Activated CD4-positive, alpha-beta T cell treated with anti-CD3 and anti-CD28 coated beads, Interleukin-2, amount 50 U/mL, for 24 hours (primary cell): ENCODE measurements at places on chromosomes 6 and 20.
A peak's percentile ranks its signal among the peaks of the same experiment; 100 is the strongest.

GRCh38 chr6:26029570-26029856 lies 57.7 kb upstream of the HFE start:
- no peak for DNase-seq

DNA sequence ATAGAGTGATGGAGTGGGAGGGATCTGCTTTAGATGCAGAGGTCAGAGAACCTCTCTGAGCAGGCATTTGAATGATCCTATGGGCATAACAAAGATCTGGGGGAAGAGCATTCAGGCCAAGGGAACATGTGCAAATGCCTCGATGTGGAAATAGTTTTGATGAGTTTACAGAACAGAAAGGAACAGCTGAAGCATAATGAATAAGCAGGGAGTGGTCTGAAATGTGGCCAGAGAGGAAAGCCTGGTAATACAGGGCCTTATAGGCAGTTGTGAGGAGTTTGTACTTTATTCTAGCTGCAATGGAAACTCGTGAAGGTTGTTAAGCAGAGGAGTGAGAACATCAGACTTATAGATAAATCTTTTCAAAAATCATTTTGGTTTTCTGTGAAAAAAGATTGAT lies 33.0 kb upstream of the ME1 start:
- DNase-seq = no peak

DNA sequence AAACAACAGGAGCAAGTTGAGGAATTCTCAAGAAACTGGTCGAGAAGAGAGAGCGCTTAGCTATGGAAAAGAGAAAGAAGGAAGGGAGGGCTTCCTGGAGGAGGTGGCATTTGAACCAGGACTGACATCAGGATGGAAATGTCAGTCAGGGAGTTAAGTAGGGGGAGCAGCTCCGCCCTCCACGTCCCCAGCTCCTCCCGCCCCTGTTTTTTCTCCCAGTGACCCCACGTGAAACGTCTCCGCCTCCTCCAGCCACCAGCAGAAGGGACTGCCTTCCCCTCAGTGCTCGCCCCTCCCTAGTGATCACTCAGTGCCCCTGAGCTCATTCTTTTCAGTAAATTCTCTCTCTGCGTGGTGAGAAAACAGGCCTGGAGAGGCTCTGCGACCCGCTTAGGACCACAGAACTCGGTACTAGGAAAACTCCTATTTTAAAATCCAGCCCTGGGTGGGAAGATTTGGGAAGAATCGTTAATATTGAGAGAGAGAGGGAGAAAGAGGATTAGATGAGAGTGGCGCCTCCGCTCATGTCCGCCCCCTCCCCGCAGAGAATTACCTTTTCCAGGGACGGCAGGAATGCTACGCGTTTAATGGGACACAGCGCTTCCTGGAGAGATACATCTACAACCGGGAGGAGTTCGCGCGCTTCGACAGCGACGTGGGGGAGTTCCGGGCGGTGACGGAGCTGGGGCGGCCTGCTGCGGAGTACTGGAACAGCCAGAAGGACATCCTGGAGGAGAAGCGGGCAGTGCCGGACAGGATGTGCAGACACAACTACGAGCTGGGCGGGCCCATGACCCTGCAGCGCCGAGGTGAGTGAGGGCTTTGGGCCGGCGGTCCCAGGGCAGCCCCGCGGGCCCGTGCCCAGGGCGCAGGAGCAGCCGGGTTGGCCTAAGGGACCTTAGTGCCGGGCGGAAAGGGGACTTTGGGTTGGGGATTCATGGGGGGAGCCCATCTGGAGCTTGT lies 4.6 kb downstream of the HLA-DPB1 start:
- no peak for DNase-seq

GRCh38 chr6:95601133-95601532 lies 23.8 kb downstream of the MANEA start:
- DNase-seq = no peak

GRCh38 chr6:13500264-13500663 lies 12.9 kb upstream of the GFOD1 start:
- no peak for DNase-seq

- DNase-seq = no peak
Measured at GRCh38 chr20:63371291-63371865, 10.2 kb upstream of the CHRNA4 start.

DNA sequence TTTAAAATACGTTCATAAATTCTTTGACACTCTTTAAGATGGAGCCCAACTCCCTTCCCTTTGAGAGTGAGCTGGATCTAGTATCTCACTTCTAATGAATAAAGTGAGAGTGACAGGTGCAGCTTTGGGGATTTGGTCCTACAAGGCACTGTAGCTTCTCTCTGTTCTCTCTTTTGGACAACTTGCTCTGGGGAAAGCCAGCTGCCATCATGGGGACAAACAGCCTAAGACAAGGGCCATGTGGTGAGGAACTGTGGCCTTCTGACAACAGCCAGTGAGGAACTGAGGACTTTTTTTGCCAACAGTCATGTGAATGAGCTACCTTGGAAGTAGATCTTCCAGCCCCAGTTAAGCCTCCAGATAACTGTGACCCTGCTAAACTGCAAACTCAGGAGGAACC lies 272.8 kb upstream of the AGPAT4 start:
- no peak for DNase-seq

DNA sequence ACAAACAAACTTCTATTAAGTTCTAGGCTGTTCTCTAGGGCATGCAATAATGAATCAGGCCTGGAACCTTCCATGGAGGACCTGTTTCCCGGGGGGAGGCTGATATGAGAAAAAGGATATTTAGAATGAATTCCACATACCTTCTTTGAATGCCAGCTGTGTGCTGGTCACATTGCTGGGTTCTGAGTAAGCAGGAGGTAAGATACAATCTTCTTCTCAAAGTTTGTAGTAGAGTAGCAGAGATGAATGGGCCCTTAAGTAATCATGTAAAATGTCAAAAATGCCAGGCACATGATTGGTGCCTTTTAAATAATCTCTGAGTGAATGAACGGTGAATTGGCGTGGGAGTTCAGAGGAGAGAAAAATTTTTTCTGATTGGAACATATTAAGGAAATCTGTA lies 47.4 kb downstream of the TGM2 start:
- DNase-seq = no peak

GRCh38 chr20:61370841-61371303 lies 118.8 kb downstream of the CDH4 start:
- no peak for DNase-seq

DNA sequence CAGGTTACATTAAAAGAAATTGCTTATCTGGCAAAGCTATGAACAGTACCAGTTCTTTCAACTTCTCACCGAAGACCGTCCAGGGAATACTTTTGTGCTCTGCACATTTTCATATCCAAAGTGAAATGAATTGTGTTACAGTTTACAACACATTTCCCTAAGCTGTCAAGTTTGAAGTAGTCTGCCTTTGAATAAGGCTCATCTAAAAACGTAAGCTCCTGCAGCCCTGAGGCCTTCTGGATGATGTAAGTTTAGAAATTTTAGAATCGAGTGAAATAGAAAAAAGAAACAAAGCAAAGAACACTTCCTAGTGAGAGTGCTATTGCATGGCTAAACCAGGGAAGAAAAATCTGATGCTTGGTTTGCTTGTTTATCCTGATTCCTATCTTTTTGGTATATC lies 653.8 kb downstream of the MMUT start:
- DNase-seq = no peak

- no peak for DNase-seq
Measured at GRCh38 chr20:31602431-31602778, 2.7 kb upstream of the ID1 start.

DNA sequence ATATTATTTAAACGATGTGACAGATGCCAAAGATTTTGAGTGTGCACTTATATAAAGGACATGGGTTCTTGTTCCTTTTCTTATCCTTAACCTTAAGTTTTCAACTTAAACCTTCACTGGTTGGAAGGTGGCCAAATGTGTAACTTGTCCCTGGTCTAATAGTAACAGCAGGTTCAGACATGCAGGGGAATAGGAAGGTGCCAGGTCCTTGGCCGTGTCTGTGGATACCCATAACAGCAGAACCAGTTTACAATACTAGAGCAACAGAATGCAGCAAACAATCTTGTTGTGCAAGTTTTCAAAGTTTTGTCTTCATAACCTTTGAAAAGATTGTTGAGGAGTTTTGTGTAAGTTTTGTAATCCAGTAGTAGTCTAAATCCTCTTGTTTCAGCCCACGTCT lies 4.4 kb downstream of the MYB start:
- DNase-seq = no peak

- DNase-seq = no peak
Measured at GRCh38 chr6:81766482-81767069, 14.1 kb upstream of the TENT5A start.

- DNase-seq = no peak
Measured at GRCh38 chr6:140203661-140204147, 829.3 kb upstream of the CITED2 start.

GRCh38 chr6:73083886-73084285 lies 141.4 kb downstream of the KHDC1L start:
- no peak for DNase-seq

- peak; percentile 48 for DNase-seq
Measured at GRCh38 chr20:63653041-63653973, at the start of gene STMN3. TSS of gene STMN3 (minus strand) at chr20:63653424. CDS start at chr20:63653345, 79 bp downstream.

DNA sequence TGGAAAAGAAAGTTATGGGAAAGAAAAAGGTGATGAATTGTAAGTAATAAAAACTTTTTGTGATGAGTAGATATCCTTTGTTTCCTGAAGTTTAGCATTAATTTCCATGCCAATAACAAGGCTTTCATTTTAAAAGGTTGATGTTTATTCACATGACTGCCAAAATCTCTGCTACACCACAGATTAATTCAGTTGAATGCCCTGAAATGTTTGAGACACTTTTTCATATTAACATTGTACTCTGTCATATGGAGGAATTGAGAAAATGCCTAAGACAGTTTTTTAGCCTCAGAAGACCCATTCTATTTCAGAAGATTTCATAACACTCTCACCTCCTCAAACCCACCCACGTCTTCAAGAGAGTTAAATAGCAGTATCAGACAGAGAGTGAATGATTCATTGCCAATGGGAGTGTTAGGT lies 115.5 kb downstream of the ADGRG6 start:
- DNase-seq = no peak

- no peak for DNase-seq
Measured at GRCh38 chr6:71088166-71088565, 131.3 kb upstream of the B3GAT2 start.

- DNase-seq = no peak
Measured at GRCh38 chr6:132058975-132059374, 107.8 kb upstream of the CCN2 start.

DNA sequence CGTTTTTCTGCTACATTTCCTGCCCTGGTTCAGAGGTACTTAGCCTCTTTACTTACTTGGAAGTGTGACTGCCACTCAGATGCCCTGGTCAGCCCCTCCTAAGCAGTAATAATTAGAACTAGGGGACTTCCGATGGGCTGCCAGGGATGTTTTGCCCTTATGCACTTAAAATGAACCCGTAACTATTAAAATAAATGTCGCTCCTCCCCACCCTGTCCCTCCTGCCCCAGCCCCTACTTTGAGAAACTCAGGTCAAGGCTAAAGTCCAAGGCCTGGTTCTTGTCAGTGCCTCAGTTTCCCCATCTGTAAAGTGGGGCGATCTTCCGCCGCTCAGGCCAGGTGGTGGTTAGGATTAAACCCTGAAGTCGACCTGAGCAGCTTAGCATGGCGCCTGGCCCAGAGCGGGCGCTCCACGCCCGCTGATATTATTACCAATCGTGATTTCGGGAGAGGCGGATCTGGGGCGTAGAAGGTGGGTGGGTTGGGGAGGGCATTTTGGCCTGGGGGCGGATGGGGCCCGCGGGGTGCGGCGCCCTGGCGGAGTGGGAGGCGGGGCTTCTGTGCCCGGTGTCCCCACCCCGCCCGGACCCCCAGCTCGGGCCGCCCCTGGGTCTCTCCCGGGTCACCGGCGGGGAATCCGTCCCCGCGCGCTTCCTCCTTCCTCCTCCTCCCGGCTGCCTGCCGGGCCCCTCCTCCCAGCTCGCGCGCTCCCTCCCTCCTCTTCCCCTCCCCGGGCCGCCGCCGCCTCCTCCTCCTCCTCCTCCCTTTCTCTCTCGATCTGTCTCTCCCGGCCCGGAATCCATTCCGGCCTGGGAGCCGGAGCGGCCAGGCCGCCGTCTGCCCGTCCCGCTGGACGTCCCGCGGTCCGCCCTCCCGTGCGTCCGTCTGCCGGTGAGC lies at the start of gene SRC:
Gene SRC, plus strand, starts transcription at position 802 of the 897 bp plus-strand sequence. CDS start 38,014 bp downstream, outside the sequence.
- DNase-seq = peak; percentile 15

DNA sequence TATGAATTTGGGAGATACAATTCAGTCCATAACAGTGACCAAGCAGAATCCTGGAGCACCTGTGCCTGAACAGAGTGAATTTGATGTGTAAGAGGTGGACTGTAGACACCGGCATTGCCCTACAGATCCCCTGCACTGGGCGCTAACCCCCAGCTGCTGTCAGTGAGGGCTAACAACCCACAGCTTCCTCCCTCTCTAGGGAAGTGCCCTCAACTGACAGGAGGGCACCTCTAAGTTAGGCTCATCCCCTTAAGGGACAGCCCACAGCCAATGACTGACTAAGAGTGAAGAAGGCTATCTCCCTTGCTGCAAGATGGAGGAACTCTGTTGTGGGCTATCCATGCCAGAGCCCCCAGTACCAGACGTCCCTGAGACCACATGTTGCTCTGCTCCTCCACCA lies 15.3 kb upstream of the BPIFB1 start:
- no peak for DNase-seq

- no peak for DNase-seq
Measured at GRCh38 chr20:44173116-44173515, 13.9 kb downstream of the JPH2 start.

GRCh38 chr6:134315189-134315588 lies 2.7 kb downstream of the SGK1 start:
- no peak for DNase-seq

DNA sequence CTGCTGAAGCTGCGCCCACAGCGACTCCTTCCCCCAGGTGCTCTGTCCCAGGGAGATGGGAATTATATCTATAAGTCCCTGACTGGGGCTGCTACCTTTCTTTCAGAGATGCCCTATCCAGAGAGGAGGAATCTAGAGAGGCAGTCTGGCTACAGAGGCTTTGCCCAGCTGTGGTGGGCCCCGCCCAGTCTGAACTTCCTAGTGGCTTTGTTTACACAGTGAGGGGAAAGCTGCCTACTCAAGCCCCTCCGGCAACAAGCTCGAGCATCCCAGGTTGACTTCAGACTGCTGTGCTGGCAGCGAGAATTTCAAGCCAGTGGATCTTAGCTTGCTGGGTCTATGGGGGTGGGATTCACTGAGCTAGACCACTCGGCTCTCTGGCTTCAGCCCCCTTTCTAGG lies 152.5 kb upstream of the MAP3K7 start:
- DNase-seq = no peak
